Omental fat pad (tissue), 4 donors: ENCODE measurements at places on chromosomes 16 and 17. TPM values are rescaled to one million over a fixed set of nuclear protein-coding genes. Genes with fewer than 3 reads are reported as not detected.

DNA sequence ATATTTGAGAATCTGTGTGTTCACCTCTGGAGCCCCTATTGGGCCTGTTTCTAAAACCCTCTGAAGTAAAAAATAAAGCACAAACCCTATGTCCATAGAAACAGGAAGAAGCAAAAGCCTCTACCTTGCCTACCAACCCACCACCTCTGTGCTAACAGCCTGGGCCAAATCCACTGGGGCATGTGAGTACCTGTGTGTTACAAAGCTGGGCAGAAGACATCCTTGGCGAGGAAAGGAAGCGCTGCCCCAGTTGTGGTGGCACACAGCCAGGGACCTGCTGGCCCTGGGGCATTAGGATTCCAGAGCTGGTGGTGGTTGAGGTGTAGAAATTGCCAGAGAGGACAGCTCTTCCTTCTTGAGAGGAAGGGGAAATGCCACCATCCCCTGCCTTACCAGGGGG is 30.0 kb downstream of the MYO18A start:
- no peak for DNase-seq

- no peak for DNase-seq
Observed at GRCh38 chr17:78751447-78752161, 30.5 kb downstream of the CYTH1 start.

DNA sequence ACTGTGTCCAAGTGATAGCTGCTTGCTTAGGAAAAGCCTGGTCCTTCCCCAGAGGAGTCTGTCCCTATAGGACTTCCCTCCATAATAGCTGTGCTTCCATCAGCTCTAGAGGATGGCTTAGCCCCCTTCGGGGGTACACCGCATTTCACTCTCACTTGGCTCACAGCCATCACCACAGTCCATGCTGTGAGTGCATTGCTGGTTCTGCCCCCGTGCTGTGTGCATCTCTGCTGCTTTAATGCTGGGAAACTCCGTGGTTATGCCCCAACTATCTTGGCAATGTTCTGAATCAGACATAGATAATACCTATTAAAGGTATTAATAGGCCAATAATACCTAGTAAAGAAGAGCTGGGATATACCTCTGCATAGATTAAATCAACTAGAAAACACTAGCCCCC is 58.3 kb downstream of the SIAH1 start:
- no peak for DNase-seq

DNA sequence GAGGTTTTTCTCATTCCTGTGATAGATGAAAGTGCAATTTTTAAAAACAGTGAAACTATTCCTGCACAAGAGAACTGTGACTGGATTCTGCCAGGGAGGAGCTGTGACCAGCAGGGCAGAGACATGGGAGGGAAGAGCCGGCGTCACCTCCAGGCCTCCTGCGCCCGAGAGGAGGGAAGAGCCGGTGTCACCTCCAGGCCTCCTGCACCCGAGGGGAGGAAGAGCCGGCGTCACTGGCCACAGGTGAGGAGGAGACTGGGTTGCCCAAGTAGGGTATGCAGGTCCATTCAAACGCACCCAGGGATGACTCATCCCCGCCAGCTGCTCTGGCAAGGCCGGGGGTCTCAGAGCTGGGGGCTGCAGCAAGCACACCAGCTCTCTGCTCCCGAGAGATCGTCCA is 56.7 kb downstream of the METRNL start:
- DNase-seq = no peak

TMEM11 gene
- total RNA-seq = 31.2 TPM
